ENCODE measurements at places on chromosomes 11 and 22.

DNA sequence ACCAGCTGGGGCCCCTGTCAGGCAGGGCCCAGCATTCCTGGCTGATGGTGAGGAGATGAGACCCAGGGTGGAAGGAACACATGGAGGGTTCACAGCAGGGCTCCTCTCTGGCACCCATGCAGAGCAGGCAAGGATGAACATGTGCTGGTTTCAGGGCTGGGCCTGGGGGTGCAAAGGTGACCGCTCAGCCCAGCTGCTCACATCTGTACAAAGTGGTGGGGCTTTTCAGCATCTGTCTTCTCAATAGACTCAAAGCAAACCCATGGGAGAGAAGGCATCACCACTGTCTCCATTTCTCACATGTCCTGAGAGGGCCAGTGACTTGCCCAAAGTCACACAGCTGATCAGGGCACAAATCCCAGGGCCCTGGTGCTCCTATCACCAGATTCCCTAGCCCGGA lies 27.3 kb upstream of the TCF20 start:
- DNase-seq, result no peak

DNA sequence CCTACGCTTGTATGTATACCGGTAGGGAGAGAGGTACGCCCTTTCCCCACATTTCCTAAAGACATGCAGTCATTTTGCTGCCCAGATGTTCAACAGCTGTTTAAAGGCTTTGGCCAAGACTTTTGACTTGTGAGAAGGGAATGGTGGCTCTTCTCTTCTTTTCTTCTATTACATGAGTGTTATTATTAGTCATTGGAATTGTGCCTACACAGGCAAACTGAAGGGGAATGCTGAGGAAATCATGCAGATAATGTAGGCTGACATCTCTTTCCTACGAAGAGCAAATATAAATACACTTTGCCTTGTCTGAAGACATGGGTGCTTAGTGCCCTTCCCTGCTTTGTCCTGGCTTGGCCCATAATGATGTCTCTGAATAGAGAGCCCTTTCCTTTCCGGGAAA lies 194.3 kb upstream of the NARS2 start:
- DNase-seq, result no peak

GRCh38 chr11:1691878-1692707 lies 4.9 kb upstream of the KRTAP5-6 start:
- DNase-seq, result no peak

DNA sequence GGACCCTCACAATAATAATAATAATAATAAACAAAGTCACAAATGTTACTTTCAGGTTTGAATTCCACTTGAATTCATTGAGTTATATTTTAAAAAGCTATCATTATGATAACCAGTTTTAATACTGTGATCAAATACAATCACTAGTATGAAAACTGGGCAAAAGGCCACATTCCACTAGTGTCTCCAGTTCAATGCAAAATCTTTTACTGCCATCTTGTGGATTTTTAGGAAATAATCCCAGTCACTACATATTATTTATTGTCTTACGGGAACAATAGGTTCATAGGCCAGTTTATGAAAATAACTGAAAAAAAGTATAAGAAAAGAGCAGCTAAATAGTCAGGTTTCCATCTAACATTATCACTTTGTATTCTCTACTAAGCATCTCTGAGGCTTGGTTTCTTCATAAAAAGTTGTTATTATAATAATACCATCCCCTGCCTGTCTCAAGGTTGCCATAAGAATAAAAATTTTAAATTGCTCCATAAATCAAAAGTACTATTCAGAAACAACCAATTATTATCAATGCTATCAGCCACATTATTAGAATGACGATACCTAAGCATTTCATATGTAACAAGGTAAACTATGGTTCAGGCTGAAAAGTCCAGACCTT lies 533.9 kb upstream of the CCDC90B start:
- peak; percentile 70 for DNase-seq

DNA sequence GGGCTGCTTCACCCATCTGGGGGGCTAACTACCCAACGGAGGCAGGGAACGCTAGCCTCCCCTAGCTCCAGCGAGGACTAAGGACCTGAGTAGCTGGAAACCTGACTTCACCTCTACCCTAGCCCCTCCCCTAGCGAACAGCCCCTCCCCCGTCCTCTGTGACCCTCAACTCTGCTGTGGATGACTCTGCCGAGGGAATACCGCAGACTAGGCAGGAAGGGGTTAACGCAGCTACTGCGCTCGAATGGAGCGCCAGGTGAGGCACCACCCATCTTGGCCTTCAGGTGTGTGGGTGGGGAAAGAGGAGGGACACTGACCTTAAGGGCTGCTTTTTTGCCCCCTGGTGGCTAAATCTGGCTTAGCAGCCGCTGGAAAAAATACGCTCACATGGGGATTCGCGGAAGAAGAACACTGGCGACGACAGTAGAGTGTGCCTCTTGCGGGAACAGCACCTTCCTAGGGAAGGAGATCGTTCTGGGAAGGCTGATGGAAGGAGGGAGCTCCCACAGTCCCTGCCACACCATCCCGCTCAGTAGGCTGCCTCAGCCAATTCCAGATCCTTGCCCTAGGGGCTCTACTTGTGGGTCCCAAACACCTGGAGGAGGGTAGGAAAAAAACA lies 4.5 kb upstream of the BCL9L start:
- DNase-seq, result peak; percentile 78

DNA sequence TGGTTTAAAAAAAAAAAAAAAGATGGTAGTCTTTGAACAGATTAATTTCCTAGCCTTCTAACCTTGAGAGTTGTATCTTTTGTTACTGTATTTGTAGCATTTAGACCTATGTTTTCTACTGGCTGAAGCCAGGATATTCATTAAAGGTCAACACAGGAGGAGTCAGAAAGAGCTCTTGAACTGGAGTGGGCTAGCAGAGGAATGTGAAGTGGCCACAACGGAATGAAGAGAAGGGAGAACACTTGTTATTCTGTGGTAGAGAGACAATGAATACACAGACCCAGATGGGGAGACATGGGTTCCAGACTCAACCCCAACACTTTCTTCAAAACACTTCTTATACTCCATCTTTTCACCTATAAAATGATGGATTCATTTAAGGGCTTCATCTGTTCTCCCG lies 88.1 kb downstream of the RELT start:
- peak; percentile 26 for DNase-seq

GRCh38 chr11:45704635-45705034 lies 39.2 kb upstream of the CHST1 start:
- DNase-seq, result no peak

DNA sequence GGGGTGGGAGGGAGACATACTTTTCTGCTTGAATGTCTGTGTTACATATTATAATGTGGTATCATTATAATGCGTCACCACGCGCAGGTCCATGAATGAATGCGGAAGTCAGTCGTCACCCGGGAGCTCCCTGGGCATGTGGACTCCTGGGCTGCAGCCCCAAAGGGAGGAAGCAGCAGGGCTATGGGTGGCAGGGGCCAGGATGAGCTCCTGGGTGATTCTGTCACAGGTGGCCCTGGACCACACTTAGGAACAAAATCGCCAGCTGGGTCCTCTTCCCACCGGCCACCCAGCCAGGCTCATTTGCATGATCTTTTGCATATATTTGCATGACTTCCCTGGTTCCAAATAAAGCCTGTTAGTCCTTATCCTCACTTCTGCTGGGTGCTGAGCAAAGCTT lies 51.2 kb downstream of the KCNJ4 start:
- DNase-seq, result no peak

DNA sequence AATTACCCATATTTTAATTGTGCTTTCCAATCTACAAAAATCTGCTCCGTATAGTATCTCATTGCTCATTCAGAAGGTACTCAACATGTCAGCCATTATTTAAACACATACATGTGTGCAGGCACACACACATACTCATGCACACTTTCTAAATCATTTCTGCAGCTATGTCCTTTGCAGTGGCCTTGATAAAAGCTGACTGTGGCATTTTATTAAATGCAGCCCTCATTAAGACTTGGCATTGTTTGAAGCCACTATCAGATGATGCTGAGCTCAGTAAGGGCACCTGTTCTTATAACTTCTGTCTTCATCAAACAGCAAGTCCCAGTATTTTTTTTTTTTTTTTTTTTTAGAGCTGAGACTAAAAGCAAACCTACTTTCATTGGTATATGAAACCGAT lies 1071.9 kb upstream of the CCDC90B start:
- DNase-seq, result no peak

DNA sequence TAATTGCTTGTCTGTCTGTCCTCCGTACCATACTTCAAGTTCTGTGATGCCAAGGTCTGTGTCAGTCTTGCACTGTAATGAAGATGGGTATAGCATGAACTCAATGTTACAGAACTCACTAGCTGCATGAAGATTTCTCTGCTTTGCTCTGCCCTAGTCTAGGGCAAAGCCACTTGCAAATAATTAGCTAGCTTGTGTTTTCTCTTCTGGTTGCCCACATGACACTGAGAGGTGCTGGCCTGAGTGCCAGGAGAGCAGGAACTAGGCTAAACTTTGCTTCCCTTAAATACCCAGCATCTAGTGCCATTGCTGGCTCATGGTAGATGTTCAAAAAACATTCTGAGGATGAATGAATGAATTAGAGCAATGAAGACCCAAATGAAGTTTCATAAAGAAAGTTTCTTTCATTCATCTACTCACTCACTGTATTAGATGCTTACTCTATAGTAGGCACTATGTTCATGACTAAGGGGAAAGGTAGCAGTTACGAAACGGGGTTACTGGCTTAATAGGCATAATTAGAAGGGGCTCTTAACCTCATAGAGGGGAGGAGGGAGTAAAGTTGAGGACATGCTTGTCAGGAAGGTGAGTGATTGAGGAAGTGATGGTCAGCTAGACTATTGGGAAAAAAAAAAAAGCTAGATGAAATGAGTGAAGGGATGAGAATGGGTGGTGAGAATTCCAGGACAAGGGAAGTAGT lies 4.4 kb upstream of the ENDOD1 start:
- DNase-seq, result no peak

- DNase-seq, result no peak
Measured at GRCh38 chr11:44199298-44199697, 103.8 kb downstream of the EXT2 start.

- no peak for DNase-seq
Measured at GRCh38 chr22:49678842-49679170, 148.9 kb downstream of the BRD1 start.

DNA sequence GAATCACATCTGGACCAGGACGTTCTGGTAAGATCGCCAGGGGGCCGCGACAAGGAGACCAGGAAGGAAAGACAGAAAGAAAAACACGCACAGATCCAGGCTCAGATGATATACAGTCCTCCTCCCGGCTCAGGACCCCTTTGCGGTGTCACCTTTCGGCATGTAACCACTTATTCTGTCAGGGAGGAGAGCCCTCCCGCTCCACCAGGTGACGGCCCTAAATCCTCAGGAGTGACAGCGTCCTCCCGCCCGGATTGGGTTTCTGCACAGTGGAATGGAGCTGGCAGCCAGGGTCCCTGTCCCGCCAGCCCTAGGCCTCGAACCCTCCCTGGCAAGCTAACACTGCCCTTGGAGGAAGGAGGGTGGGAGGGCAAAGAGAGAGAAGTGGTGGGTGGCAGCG lies 24.3 kb upstream of the KCNQ1OT1 start:
- no peak for DNase-seq

DNA sequence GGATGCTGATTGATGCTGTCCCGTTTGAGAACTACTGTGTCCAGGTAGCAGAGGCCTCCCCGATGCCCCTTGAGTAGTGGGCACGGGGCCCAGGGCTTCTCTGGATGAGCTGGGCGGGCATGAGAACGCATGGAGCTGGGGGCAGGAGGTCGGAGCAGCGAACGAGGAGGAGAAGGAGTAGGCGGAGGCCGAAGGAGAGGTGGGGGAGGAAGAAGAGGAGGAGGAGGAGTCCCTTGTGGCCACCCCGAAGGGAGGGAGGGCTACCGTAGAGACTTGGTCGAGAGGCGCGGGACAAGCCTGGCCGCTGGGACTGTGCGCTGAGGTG lies 62.9 kb downstream of the CRYBB2 start:
- DNase-seq, result no peak

GRCh38 chr22:30190574-30190973 lies 56.0 kb downstream of the LIF start:
- no peak for DNase-seq

DNA sequence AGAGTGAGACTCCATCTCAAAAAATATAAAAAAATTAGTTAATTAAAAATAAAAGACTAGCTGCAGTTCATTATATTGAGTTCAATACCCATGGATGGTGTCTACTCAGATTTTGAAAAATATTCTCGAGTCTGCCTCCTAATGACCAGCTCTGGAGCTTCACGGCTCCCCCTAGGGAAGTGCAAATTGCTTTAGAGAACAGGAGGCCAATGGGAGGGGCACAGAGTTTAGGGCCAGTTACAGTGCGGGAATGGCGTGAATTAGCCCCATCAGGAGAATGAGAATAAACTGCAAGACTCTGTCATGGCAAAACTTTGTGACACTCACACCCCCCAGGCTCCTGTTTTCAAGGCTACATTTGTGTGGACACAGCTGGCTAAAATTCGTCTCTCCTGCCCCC lies 4.6 kb downstream of the FGF4 start:
- DNase-seq, result no peak

GRCh38 chr22:41539146-41540005 lies 4.9 kb downstream of the POLR3H start:
- no peak for DNase-seq

GRCh38 chr11:16779436-16779835 lies 41.0 kb downstream of the C11orf58 start:
- no peak for DNase-seq

DNA sequence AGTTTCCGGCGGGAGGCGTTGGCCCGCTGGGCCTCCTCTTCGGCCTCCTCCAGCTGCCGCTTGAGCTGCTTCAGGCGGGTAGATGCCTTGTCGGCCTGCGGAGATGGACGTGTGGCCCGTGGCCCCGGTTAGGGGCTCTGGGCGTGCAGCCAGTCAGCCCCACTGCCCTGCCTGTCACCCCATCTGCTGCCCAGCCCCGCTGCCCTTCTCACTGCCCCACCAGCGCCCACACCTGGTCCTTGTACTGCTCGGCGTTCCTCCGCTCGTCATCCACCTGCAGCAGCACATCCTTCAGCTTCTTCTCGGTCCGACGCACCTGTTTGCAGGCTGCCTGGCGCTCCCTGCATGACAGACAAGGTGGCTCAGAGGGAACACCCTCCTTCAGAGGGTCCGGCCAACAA lies 31.2 kb downstream of the APOL1 start:
- no peak for DNase-seq

DNA sequence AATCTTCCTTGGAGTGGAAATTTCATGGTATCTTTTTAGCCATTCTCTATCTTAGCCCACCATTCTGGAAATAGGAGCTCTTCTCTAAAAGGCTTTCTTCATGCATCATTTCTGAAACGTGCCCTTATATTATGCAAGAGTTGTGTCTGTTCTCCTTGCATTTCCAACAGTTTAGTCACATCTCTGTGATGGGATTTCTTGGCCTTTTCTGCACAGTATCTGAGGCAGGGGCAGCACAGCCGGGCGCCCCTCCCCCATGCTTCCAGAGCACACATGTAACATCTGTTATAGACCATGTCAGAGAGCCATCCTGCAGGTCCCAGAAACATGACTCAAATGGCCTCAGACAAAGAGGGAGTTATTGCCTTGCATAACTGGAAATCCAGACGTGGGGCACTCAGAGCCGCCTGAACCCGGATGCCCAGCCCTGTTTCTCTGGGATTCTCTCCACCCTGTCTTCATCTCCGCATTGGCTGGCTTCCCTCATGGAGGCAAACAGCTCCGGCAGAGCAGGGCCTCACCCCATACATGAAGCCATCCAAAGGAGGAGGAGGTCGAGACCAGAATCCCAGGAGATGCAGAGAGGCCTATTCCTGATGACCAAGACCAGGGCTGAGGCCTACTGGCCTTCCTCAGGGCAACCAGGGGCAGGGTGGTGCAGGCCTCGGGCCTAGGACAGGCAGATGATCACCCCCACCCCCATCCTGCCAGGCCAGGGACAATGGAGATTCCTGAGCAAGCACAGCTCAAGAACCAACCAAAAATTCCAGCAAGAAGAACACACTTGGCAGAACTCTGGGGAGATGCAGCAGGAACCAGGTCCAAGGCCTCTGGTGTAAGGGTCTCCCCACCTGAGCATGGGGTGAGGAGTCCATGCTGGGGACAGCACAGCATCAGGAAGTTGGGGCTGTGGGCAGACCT lies 61.3 kb downstream of the IGLL5 start:
- no peak for DNase-seq

Measured in astrocyte of the spinal cord (primary cell).